ENCODE measurements at places on chromosomes 13 and 19. TPM values are rescaled to one million over a fixed set of nuclear protein-coding genes. Genes with fewer than 3 reads are reported as not detected.

DNA sequence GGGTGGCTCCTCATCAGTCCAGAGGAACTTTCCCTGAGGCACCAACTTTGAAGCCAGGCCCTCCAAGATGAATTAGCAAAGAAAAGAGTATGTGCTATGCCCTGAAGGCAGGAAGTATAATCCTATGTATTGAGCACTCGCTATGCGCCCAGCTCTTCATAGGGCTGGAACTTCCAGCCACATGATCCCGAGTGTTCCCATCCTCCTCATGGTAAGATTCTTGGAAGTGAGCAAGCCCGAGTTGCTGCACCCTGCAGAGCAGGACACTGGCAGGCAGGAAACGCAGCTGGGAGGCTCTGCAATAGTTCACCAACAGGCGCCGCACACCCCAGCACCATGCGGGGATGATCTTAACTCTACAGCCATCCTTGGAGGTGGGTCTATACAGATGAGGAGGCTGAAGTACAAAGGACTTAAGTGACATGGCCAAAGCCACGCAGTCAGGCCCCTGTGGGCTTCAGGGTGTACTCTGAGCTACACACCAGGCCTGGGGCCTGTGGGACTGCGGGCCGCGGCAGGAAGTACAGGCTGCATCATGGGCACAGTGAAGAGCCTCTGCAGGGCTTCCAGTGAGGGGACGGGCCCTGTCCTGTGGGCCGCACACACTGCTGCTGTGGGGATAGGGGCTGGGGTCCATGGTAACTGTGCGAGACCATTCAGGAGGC is 25.1 kb downstream of the C19orf47 start:
- DNase-seq = no peak

- no peak for DNase-seq
Measured at GRCh38 chr19:16118489-16119033, 6.9 kb downstream of the RAB8A start.

C13orf46 gene
- 0.41 TPM for polyA plus RNA-seq

PTH2 gene
- polyA plus RNA-seq = not detected

GRCh38 chr13:24056616-24057137 is 103.8 kb upstream of the SPATA13 start:
- DNase-seq = no peak

SIGLEC14 gene
- 1.7 TPM for polyA plus RNA-seq

DNA sequence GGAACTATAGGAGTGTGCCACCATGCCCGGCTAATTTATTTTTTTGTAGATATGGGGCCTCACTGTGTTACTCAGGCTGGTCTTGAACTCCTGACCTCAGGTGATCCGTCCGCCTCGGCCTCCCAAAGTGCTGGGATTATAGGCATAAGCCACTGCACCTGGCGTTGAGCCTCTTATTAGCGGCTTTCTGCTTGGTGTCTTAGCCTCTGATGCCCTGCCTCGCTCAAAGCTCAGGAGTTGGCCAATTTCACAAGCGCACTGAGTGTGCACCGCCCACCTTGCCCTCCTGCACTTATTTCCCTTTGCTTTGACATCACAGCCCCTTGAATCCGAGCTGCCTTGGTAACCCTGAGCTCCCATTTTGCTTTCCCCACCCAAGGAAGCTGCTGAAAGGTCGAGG is 10.1 kb downstream of the YIPF2 start:
- DNase-seq = no peak
